ENCODE measurements at places on chromosomes 12 and 14. TPM values are rescaled to one million over a fixed set of nuclear protein-coding genes. Genes with fewer than 3 reads are reported as not detected.

- DNase-seq, result no peak
Observed at GRCh38 chr12:104425614-104426013, 31.1 kb upstream of the CHST11 start.

DNA sequence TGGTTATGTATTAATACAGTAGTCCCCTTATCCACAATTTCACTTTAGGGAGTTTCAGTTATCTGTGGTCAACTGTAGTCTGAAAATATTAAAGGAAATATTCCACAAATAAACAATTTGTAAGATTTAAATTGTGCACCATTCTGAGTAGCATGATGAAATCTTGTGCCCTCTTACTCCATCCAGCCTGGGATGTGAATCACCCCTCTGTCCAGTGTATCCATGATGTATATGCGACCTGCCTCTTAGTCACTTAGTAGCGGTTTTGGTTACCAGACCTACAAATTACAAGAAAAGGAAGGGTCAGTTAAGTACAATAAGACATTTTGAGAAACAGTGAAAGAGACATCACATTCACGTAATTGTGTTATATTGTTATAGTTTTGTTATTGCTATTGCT is 39.9 kb upstream of the MDGA2 start:
- DNase-seq, result no peak

DNA sequence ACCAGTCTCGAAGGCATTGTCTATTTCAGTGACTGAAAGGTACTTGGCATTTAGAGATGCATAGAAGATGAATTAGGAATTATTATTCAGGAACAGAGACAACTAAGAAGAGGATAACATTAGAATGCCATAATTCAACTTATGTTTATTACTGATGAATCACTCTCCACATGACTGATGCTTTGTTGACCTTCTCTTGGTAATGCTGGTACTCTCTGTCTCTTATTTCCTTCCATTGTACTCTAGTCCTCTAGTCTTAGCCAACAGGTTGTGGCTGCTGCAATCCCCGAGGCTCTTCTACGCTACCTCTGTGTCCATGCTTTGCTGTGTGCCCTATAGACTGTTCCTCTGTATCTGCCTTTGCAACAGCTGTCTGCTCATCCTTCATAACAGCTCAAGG is 652.9 kb downstream of the NRXN3 start:
- no peak for DNase-seq

- no peak for DNase-seq
Observed at GRCh38 chr14:48805315-48805714, 780.9 kb downstream of the RPS29 start.

GRCh38 chr14:75175677-75176141 is 703 bp downstream of the TMED10 start:
- no peak for DNase-seq

- DNase-seq, result no peak
Observed at GRCh38 chr14:101351769-101352168, 209.5 kb upstream of the DIO3 start.

DNA sequence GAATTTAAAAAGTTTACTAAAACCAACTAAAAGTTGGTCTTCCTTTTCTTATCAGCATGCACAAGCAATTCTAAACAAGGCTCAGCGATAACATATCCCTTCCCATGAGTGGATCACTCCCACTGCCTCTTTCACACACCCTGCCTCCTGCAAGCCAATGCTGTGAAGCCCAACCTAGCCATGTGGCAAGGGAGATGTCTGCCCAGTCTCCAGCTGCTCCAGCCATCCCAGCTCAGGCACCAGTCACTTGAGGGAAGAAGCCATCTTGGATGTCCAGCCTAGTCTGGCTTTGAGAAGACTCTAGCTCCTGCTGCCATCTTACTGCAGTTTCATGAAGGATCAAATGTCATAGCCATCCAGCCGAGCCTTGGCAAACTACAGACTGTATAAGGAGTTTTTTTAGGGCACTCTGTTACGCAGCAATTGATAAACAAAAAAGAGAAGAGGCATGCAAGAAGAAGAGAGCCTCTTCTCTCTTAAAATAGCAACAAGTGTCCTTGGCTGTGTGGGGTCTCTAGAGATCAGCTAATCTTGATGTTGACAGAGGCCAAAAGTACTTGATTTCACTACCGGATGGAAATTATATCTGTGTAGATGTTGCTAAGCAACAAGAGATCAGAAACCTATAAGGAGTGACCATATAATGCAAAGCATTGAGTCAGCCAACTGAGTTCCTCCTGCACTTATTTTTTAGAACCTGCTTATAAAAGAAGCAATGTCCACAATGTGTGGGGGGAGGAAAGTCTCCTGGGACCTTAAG is 108.9 kb downstream of the PTCSC3 start:
- no peak for DNase-seq

DNA sequence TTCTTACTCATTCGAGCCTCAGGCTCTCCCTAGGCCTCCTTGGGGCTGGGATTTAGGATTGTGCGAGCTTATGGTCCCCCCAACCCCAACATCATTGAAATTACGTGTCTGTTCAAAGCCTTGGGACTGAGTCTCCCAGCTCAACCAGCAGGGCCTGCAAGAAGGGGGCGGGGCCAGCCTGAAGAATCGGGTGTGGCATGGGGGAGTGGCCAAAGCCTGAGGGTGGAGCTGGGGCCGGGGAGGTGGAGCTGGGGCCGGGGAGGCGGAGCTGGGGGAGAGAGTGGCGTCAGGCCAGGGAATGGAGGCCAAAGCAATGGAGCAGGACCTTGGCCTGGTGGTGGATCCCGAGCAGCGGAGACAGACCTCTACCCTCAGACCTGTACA is 24.3 kb upstream of the HSPB8 start:
- no peak for DNase-seq

DNA sequence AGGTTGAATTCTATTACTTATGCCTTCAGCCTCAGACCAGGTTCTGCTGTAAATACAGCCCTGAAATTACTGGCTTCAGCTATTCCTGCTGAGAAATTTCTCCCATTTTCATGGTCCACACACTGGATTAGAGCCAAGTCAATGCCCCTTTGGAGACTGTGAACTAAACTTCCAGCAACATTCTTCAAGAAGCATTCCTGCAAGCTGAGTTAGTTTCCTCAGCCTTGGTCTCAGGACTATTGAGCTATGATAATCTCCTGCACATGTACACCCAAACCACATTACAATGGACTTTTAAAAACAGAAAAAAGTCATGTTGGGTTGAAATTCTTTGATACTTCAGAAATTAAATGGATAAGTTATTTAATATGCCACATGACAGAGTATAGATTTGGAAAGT is 58.0 kb upstream of the AVPR1A start:
- no peak for DNase-seq

DNA sequence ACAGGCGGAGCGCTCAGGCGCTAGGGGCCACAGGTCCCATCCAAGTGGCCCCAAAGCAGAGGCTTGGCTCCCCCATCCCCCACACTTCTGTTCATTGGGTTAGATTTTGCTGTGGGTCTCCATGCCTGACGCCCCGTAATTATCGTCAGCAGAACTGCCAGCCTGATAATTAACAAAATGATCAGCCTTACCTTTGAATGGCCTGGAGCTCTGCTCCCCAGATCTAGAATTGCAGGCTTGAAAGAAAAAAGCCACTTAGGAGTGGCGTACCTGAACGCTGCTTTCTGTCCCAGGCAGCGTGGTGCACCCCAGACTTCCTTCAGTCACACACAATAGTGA is 28.7 kb upstream of the LRP1-AS start:
- no peak for DNase-seq

GRCh38 chr12:124703856-124704255 is 136.4 kb upstream of the NCOR2 start:
- no peak for DNase-seq

DNA sequence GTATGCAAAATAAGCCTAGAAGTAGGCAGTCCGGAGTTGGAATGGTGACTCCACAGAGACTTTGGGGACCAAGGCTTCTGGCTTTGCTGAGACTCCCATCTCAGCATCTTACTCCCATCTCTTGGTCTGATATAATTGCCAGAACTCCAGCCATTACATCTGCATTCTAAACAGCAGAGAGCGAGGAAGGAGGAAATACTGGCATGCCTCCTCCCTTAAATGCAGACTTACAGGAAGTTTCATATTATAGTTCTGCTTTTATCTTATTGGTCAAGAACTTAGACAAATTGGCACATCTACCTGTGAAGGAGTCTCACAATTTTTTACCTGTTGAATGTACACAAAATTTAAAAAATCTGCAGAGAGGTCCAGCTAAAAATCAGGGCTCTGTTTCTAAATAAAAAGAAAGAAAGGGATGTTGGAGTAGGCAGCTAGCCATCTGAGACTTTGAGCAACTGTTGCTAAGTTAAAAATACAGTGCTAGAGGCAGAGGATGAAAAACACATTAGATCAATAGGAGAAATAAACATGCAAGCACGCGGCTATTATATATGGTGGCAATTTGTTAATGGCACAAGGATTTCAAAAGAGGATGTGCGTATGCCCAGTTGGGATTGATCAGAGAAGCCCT is 209.9 kb upstream of the HMGA2 start:
- DNase-seq, result no peak

DNA sequence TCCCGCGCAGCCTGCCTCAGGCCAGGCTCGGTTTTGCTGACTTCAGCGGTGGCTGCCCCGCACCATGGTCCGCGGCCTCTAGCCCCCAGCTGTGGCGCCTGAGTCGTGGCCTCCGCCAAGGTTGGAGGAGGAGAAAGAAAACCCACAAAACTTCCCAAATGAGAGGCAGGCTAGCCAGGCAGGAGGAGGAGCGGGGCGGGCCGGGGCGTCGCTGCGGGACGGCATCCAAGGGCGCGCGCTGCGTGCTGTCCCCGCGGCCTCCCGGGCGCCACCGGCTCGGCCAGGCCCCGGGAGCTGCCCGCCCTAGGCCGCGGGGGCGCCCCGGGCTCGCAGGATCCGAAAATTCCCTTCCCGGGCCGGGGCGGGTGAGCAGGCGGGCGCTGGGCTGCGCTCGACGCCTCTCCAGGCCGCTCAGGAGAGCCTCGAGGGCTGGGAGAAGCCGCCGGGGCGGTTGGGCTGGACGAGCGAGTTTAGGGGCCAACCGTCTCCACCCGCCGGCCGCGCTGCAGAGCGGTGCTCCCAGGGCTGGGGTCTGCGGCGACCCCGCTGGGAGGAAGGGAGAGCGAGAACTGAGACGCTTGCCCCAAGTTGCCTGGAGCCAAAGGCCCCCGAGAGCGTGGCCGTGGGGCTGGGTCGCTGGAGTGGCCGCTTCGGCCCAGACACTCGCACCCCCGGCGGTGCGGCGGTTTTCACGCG is at the start of gene EFS:
EFS (minus strand) TSS at position 137 of the 696 bp plus-strand sequence. CDS start 147 bp downstream, outside the sequence.
- no peak for DNase-seq

DNA sequence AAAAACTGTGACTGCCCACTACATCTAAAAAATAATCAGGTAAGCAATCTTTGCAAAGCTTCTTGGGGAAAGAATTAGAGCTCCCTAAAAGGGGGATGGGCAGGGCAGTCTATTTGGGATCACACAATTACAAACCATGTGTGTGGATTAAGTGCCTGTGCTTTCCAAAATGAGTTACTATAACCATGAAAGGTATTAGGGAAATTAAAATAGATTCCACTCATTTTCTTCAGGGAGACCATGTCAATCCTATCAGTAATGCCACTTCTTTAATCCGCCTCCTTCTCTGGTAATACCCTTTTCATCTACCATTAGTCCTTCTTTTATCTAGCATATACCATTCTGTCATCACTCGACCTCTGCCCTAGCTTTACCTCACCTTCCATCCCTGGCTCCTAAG is 53.7 kb downstream of the PAWR start:
- DNase-seq, result no peak

- DNase-seq, result no peak
Observed at GRCh38 chr14:39268393-39268792, 34.7 kb downstream of the MIA2 start.

- no peak for DNase-seq
Observed at GRCh38 chr14:55356913-55357312, 54.7 kb downstream of the ATG14 start.

GRCh38 chr14:22512106-22512814 is 76.8 kb downstream of the DAD1 start:
- DNase-seq, result no peak

Gene SIX6
- total RNA-seq, result not detected

Gene IFNG-AS1
- not detected for total RNA-seq

Gene NFATC4
- total RNA-seq, result 62.0 TPM

Gene VSX2
- total RNA-seq, result not detected

Gene PTPN6
- total RNA-seq, result 24.0 TPM

Gene TAS2R9
- total RNA-seq, result not detected

Gene SYNDIG1L
- 0.21 TPM for total RNA-seq

Gene ARMH4
- 10.0 TPM for total RNA-seq

Gene KRT83
- not detected for total RNA-seq
